ENCODE measurements at places on chromosomes 3 and 15.

- DNase-seq, result peak; percentile 60
Measured at GRCh38 chr3:15273227-15273626, 59.2 kb downstream of the SH3BP5 start.

GRCh38 chr15:63870487-63871209, 36.9 kb upstream of the HERC1 start:
- DNase-seq, result no peak

DNA sequence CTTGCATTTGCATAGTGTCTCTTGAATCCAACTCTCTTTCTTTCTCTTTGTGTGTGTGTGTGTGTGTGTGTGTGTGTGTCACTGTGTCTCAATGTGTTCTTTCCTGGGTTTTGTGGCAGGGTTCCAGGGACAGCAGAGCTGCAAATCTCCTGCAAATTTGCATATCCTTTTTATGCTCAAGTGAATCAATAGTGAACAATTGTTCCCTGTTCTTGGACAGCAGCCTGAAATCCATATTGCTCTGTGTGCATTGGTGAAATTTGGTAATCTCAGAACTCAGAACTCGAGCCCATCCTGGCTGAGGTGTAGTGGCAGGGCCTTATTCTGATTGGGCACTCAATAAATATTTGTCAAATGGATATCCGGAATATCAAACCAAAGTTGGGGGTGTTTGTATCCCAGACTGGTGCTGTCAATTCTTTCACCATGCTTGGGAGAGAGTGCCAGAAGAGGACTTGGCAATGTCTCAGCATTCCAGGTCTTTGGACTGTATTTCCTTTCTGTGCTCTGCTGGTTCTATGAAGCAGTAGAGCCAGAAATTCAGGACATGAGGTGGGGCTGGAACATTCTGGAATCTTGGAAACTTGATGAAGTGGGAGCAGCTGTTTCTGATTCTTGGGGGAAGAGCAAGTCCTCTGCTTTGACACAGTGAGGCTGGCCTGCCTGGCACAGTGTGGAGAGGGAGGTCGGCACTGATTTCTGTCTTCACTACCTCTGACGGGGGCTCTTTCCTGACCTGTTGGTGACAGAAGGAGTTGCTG, 380.6 kb upstream of the C2CD4B start:
- no peak for DNase-seq

DNA sequence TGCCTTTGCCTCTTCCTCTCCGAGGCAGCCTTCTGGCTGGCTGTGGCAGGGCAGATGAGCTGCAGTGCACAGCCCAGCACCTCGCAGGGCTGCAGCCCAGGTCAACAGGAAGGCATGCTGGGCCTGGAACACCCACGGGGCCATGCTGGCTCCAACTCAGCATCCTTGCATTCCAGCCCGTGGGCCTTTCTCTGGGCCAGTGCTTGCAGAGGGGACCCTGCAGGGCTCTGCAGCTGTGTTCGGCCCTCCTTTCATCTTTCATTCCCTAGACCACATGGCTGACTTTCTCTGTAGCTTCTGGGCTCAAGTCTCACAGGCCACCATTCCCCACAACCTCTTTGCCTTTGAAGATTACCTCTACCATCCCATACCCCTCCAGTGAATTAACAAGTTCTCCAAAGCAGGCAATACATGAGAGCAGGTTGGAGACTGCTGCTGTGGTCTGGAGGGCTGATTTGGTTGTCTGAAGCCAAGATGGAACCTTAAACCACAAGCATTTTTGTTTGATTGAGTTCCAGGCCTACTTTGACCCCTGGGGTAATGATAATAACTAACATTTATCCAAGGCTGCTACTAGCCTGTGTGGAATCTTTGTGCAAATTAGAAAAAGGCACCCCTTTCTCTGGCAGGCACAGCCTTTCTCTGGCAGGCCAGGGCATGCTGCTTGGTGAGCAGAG, 5.9 kb downstream of the FAM131A start:
- no peak for DNase-seq

DNA sequence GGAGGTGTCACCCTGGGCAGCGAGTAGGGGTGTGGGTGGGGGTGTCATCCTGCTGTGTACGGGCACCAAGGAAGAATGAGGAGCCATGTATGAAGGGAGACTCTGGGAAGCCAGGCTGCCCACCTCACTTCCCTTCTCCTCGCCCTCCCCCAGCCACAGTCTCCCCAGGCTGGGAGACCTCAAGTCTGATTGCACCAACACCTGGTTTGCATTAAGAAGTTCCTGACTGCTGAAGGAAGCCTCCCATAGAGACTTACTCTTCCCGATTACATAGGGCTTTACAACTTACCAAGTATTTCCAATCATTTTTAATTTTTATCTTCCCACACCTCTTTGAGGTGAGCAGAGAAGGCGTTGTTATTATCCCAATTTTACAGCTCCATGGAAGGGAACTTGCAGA, 29.5 kb upstream of the SMAD3 start:
- DNase-seq, result no peak

DNA sequence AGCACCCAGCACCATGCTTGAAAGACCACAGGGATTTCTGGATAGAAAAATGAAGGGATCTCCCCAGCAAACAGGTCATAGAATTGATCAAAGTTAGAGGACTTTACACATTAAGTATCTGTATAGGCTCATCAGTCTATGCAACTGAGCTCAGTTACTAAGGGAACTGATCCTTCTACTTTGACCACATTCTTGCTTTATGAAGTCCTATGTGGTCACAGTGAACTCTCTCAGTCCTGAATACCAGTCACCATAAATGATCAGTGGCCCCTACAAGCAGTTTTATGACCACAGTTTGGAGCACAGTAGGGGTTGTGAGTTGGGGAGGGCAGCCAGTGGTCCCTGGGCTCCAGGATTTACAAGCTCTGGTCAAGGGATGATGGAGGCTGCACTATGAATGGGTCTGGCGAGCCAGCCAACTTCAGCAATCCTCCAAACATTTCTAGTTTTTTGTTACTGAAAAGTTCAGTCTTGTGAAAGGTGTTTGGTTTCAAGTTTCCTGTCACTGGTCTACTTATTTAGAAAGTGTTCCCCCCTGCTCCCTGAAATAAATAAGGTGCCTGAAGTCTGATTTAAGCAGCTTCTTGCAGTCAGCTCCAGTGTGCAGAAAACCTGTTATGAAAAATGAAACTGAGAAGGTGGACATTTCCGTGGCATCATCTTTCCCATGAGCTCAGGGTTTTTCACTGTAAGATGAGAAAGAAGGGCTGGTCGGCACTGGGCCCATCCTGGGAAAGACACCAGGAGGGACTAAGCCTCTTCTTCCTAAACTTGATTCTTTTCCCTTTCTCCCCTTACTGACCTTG, 75.5 kb downstream of the DAPK2 start:
- peak; percentile 22 for DNase-seq

DNA sequence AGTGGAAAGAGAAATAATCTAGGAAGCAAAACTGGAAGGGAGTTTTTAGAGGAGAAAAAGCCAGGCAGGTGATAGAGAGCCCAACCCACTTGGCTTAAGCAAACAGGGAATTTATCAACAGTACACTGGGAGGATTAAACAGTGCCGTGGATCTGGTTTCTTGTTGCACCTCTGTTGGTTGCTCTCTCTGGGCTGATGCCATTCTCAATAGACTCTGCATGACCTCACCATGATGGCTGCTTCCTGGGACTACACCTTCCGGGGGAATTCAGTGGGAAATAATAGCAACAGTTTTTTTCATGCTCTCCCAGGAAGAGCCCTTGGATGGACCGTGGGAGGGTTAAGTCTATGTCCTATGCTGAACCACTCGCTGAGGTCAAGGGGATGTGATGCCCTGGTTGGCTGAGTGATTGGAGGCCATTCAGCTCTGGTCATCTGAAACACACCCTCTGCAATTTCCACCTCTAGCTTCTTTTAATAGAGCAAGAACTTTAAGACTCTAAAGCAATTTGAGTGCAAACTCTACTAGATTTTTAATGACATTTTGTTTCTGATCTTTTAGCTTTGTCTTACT, 74.2 kb downstream of the EPHB1 start:
- DNase-seq, result no peak

GRCh38 chr15:64695561-64695992, 79.8 kb downstream of the RBPMS2 start:
- DNase-seq, result no peak

GRCh38 chr15:43881245-43881644, 54.4 kb downstream of the WDR76 start:
- no peak for DNase-seq

DNA sequence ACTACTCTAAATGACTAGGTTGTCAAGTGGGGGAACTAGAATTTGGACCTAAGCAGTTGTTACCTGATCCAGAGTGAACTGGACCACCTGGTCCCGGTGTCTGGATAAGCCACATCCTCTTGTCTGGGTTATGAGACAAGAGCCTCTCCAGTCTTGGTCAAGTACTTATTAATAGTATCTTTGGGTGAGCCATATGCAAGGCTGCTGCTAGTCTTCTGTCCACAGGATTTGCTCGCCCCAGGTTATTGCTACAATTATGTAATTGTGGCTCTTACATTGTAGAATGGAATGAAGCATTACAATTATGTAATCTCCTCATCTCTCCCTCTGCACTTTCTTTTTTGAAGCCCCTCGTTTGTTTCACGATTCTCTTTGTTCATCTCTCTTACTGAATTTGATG, 24.0 kb upstream of the AGBL1 start:
- no peak for DNase-seq

DNA sequence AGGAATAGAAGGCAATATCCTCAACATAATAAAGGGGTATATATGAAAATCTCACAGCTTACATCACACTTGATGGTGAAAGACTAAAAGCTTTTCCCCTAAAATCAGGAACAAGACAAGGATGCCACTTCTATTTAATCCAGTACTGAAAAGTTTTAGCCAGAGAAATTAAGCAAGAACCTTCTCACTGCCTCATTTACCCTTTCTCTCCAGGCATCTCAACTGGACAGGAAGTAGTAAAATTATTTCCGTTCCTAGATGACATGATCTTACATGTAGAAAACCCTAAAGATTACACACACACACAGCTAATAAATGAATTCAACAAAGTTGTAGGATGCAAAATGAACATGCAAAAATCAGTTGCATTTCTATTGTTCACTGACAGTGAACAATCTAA, 11.2 kb downstream of the SCAP start:
- DNase-seq, result no peak

- DNase-seq, result no peak
Measured at GRCh38 chr15:25535866-25536265, 97.0 kb upstream of the UBE3A start.

- DNase-seq, result no peak
Measured at GRCh38 chr3:151034303-151034702, 51.2 kb upstream of the MED12L start.

DNA sequence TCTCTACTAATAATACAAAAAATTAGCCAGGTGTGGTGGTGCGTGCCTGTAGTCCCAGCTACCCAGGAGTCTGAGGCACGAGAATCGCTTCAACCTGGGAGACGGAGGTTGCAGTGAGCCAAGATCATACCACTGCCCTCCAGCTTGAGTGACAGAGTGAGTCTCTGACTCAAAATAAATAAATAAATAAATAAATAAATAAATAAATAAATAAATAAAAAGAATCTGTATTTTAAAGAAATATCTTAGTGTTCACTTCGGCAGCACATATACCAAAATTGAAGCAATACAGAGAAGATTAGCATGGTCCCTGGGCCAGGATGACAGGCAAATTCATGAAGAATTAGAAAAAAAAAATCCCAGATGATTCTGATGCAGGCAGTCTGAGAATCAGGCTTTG, 51.9 kb downstream of the ROBO2 start:
- no peak for DNase-seq

DNA sequence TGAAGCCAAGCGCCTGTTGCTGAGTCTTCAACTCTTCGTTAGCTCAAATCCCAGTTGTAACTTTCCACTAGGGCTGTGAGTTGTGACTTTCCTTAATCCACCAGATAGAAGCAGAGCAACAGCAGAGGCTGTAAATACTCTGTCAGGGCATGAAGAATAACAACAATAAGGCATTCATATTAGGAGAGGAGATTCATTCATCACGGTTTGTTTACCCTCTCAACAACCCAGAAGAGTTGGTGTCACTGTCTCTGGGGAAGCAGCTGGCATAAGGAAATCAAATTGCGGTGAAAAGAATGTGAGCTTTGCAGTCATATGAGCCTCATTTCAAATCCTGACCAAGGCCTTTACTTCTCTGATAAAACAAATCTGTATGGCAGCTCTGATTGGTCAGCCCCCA, 184.8 kb downstream of the SHQ1 start:
- DNase-seq, result no peak

DNA sequence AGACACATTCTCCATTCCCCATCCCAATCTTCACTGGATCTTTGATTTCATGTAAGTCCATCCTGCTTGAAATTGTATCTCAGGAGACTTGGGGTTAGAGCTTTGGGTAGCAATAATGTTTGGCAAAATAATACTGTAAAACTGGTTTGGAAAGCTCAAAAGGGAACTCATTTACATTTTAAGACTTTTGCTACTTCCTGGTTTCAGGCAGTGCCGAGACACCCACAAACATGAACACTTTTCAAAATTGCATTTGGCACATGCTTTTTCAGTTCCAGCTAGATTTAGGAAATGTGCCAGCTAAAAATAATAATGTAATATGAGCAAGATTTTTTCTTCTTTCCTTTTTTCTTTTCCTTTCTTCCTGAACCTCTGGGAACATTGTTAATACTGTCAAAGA, 145.7 kb upstream of the CBLB start:
- DNase-seq, result no peak

GRCh38 chr3:156997351-156997750, 162.6 kb downstream of the CCNL1 start:
- no peak for DNase-seq

- DNase-seq, result no peak
Measured at GRCh38 chr3:143896486-143896885, 48.2 kb upstream of the SLC9A9 start.

DNA sequence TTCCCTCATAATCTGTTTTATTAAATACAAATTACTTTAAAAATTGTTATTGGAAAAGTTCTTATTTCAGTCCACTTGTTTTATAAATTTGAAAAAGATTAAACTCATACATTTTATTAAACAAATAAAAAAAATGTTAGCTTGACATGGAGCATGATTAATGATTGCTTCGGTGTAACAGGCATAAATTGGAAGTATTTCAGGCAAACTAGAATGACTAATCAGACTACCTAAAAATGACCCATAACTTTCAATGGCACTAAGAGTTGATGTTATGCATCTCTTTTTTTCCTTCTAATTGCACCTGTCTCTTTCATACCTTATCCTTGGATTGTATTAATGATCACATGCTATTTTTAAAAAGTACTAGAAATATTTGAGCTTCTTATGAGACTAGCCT, 343.3 kb downstream of the ZNF385D start:
- no peak for DNase-seq

DNA sequence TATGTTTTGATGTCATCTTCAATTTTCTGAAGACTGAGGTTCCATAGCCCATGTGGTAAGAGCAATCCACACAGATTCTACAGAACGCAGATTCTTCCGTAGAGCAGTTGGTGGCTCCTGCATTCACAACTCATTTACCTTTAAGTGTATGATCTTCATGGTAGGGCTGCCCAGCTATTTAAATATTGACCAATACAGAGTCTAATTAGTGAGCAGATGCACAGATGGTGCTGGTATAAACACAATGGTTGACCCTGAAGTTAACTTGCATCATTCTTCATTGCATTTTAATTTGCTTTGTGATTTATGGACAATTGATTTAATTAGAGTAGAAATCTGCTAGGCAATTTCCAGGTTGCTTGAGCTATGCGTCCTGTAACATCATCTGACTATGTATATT, 269.2 kb downstream of the SQOR start:
- no peak for DNase-seq

Data from vagina (tissue), 2 donors.